T-helper 1 cell treated with Interleukin-12 subunit alpha and Interleukin-12 subunit beta and Interleukin-4 antibody, amounts not matched to agents 30 ng/mL and 1 ng/mL, for 36 hours (primary cell): ENCODE measurements at places on chromosomes 2 and 18. TPM values are rescaled to one million over a fixed set of nuclear protein-coding genes. Genes with fewer than 3 reads are reported as not detected.

BAZ2B gene
- total RNA-seq, result 7.5 and 8.7 TPM in 2 replicates

SLC9A2 gene
- total RNA-seq, result not detected in 2 replicates

CNTNAP5 gene
- total RNA-seq, result not detected in 2 replicates

C2orf66 gene
- 1.2 and 1.8 TPM in 2 replicates for total RNA-seq

ZBTB7C gene
- 0.81 and 0.98 TPM in 2 replicates for total RNA-seq

HK2 gene
- 33.5 and 38.0 TPM in 2 replicates for total RNA-seq

LNPK gene
- 34.9 and 35.6 TPM in 2 replicates for total RNA-seq

ARHGAP15 gene
- 178 and 182 TPM in 2 replicates for total RNA-seq

HOXD4 gene
- not detected in 2 replicates for total RNA-seq

ING5 gene
- total RNA-seq, result 25.3 and 29.2 TPM in 2 replicates

PPP4R1 gene
- total RNA-seq, result 48.9 and 56.0 TPM in 2 replicates

KIAA2012 gene
- not detected in 2 replicates for total RNA-seq

HOXD3 gene
- not detected in 2 replicates for total RNA-seq

SPATS2L gene
- 44.2 and 45.4 TPM in 2 replicates for total RNA-seq

MRO gene
- total RNA-seq, result not detected in 2 replicates

ABCB11 gene
- 0.05 TPM in 1 of 2 replicates, not detected in the other for total RNA-seq

GYPC gene
- 113 and 120 TPM in 2 replicates for total RNA-seq

IL37 gene
- total RNA-seq, result 0.39 and 0.46 TPM in 2 replicates

CFAP221 gene
- not detected in 2 replicates for total RNA-seq

CCDC138 gene
- total RNA-seq, result 9.3 and 12.5 TPM in 2 replicates

FN1 gene
- 11.5 and 11.6 TPM in 2 replicates for total RNA-seq

SLC23A3 gene
- total RNA-seq, result 1.8 and 2.5 TPM in 2 replicates

BOLL gene
- not detected in 2 replicates for total RNA-seq

KCNS3 gene
- not detected in 2 replicates for total RNA-seq

KCTD1 gene
- total RNA-seq, result 4.8 and 5.2 TPM in 2 replicates

TGFA gene
- total RNA-seq, result 0.05 TPM in 1 of 2 replicates, not detected in the other

GCKR gene
- total RNA-seq, result not detected in 2 replicates

COL3A1 gene
- not detected in 2 replicates for total RNA-seq

CD207 gene
- not detected in 2 replicates for total RNA-seq

ABCG5 gene
- not detected in 2 replicates for total RNA-seq

DNER gene
- not detected in 2 replicates for total RNA-seq

CHRNG gene
- not detected in 2 replicates for total RNA-seq

OTOF gene
- 13.9 and 14.4 TPM in 2 replicates for total RNA-seq

ARHGAP28 gene
- total RNA-seq, result not detected in 2 replicates

TOGARAM2 gene
- 4.3 and 6.4 TPM in 2 replicates for total RNA-seq

SERPINB3 gene
- total RNA-seq, result not detected in 2 replicates

TMEM37 gene
- total RNA-seq, result not detected in 2 replicates

CYTIP gene
- total RNA-seq, result 484 and 497 TPM in 2 replicates

RESP18 gene
- total RNA-seq, result not detected in 2 replicates

CERKL gene
- total RNA-seq, result 0.07 TPM in 1 of 2 replicates, not detected in the other

PLB1 gene
- total RNA-seq, result 0.78 and 0.98 TPM in 2 replicates

IL1R2 gene
- 1.0 and 1.4 TPM in 2 replicates for total RNA-seq

IL36A gene
- total RNA-seq, result 0.32 and 0.49 TPM in 2 replicates

SKOR2 gene
- not detected in 2 replicates for total RNA-seq

CLEC4F gene
- total RNA-seq, result 0.12 and 0.27 TPM in 2 replicates

NR4A2 gene
- total RNA-seq, result 5.5 TPM in 2 replicates

RAB27B gene
- total RNA-seq, result 2.5 and 2.7 TPM in 2 replicates

ZNF385B gene
- not detected in 2 replicates for total RNA-seq

YES1 gene
- 11.2 and 12.8 TPM in 2 replicates for total RNA-seq

STK11IP gene
- 35.8 and 38.7 TPM in 2 replicates for total RNA-seq

HOXD10 gene
- total RNA-seq, result not detected in 2 replicates

FKBP1B gene
- total RNA-seq, result 0.66 and 1.4 TPM in 2 replicates

KYNU gene
- not detected in 2 replicates for total RNA-seq
